ENCODE measurements at places on chromosomes 4 and X.

GRCh38 chrX:74449322-74449936 is 28.1 kb downstream of the SLC16A2 start:
- no peak for DNase-seq

DNA sequence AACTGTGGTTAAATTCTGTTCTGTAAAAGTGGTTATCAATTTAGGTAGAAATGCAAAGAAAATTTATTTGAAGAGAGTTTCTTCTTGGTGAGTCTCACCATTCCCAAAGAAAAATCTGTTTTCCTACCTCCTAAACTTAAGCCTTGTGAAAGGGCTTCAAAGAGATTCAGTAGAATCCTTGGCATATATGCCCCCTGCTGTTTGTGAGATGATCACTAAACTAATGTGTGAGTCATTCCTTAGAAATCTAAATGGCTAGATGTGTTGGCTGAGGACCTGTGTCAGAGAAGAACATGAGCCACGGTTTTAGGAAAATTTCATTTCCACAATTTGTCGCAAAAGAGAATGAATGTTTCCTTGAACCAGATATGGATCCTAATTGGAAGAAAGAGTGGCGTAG is 260.9 kb downstream of the SLC7A11 start:
- DNase-seq: no peak

DNA sequence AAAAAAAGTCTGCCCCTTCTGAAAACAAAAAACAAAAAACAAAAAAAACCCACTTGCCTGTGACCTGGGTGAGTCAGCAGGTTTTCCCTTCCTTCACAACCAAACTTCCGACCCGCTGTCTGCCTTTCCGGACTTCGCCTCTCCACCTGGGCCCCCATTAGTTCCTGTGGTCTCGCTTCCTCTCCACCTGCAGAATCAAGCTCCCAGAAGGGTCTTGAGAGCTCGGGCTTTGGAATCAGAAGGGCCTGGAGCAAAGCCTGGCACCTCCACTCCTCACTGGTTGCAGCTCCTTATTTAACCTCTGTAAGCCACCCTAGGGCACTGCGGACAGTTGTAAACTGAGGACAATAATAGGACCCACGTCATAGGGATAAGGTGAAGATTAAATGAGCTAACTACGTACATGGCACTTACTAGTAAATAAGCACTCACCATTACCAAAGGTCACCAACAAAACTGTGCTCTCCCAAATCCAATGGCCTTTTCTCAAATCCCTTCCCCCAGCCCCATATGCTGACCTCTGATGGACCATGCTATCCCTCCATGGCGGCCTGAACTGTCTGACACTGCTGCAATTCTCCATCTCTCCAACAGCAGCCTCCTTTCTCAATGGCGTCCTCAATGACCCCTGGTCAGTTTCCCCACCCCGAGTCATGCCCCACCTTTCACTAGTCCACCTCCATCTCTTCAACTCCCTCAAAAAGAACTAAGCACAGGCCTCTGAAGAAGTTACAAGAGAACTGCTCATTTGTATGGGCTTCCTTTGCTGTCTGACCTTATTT is 64.2 kb downstream of the IRF2 start:
- DNase-seq: no peak

DNA sequence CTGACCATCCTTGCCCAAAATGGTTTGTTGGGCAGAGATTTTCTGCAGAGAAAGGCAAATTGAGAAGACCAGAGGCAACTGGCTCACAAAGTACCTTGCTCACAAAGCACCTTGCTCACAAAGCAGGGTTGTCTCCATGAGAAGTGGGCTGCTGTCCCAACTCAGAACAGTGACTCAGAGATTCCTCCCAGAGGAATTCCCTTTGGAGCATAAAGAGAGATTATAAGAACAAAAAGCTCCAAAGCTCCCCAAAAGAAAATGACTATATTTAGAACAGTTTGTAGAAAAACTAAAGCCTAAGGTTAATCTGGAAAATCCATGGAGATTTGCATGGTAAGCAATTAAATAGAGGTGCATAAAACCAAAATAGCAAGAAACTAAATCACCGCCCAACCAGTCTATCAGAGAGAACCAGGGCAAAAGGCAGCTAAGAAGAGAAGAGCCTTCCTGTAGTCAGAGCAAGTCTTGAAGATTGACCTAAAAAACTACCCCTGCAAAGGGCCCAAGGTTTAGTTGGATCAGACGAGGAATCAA is 731.4 kb downstream of the FAT4 start:
- no peak for DNase-seq

DNA sequence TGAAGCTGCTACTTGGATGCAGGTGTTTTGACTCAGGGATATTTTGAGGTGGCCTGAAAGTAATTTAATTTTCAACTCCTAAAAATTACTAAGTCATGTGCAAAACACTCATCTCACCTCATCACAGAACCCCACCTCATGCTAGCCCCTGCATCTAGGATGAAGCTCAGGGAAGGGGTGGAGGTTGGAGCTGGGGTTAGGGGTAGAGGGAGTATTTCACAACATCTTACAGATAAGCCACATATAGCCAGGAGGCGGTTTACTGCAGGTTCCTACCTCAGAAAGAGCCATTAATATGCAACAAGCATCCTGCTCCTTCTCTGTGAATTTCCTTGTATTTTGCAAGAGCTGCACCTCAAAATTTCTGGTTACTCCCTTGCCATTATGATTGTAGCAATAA is 70.5 kb upstream of the TSPAN5 start:
- DNase-seq: no peak

GRCh38 chrX:131317326-131317725 is 28.2 kb upstream of the IGSF1 start:
- DNase-seq: no peak

DNA sequence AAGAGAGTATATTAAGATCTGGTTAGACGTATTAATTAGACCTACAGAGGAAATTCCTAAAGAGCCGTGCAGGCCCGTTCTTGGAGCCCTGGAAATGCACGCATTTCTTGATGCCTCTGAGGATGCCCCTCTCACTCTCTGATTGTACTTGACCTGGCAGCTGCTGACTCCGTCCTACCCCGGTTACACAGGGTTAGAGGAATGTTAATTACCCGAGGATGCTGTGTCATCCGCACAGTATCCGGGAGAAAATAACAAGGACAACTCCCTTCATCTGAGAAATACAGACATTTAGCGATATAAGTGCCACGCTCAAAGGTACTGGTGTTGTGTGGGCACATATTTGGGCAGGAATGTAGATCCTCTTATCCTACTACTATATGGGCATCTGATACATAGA is 404.6 kb upstream of the FAT1 start:
- DNase-seq: no peak
